ENCODE measurements at places on chromosomes 13 and 19. TPM values are rescaled to one million over a fixed set of nuclear protein-coding genes. Genes with fewer than 3 reads are reported as not detected.

GRCh38 chr13:83333614-83334388 is 548.5 kb downstream of the SLITRK1 start:
- H3K27me3 ChIP-seq = no peaks in the 10 kb centered on the region
- no peak overlapping the region for H3K27ac ChIP-seq
- H3K4me3 ChIP-seq = no peak overlapping the region
- no peaks in the 10 kb centered on the region for H3K4me1 ChIP-seq

GRCh38 chr13:86830046-86830445 is 841.1 kb upstream of the SLITRK5 start:
- no peaks in the 10 kb centered on the region for H3K4me1 ChIP-seq
- no peaks in the 10 kb centered on the region for H3K27me3 ChIP-seq
- H3K36me3 ChIP-seq = no peaks in the 10 kb centered on the region
- no peak overlapping the region for H3K4me3 ChIP-seq
- no peak for DNase-seq

GRCh38 chr13:112723771-112724170 is 33.9 kb downstream of the ATP11A start:
- H3K36me3 ChIP-seq = peaks cover 10% of the 10 kb centered on the region
- H3K4me1 ChIP-seq = peaks cover 7% of the 10 kb centered on the region
- no peak overlapping the region for H3K4me3 ChIP-seq
- H3K27me3 ChIP-seq = no peaks in the 10 kb centered on the region
- DNase-seq = peak; percentile 29

DNA sequence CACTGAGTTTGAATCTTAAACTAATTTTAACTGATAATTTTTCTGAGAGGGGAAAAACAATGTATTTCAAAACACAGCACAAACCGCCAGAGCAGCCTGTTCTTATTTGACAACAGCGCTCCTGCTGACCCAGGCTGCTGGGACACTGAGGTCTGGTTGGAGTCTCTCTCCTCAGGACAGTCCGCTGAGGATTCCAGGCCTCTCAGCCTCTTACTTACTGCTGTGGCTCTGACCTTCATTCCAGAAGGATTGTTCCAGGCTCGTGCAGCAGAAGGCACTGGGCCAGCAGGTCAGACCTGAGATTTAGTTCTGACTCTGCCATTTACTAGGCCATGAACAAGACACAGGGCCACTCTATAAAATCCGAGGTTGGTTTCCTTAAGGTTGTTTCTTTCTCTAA is 393.6 kb downstream of the TDRD3 start:
- DNase-seq = peak; percentile 69
- no peaks in the 10 kb centered on the region for H3K4me1 ChIP-seq
- H3K4me3 ChIP-seq = no peak overlapping the region
- no peaks in the 10 kb centered on the region for H3K27me3 ChIP-seq

The CFD gene
- 0.66 TPM for total RNA-seq

All from endodermal cell (in vitro differentiated cells).